ENCODE measurements at places on chromosomes 1 and 21. TPM values are rescaled to one million over a fixed set of nuclear protein-coding genes. Genes with fewer than 3 reads are reported as not detected.

DNA sequence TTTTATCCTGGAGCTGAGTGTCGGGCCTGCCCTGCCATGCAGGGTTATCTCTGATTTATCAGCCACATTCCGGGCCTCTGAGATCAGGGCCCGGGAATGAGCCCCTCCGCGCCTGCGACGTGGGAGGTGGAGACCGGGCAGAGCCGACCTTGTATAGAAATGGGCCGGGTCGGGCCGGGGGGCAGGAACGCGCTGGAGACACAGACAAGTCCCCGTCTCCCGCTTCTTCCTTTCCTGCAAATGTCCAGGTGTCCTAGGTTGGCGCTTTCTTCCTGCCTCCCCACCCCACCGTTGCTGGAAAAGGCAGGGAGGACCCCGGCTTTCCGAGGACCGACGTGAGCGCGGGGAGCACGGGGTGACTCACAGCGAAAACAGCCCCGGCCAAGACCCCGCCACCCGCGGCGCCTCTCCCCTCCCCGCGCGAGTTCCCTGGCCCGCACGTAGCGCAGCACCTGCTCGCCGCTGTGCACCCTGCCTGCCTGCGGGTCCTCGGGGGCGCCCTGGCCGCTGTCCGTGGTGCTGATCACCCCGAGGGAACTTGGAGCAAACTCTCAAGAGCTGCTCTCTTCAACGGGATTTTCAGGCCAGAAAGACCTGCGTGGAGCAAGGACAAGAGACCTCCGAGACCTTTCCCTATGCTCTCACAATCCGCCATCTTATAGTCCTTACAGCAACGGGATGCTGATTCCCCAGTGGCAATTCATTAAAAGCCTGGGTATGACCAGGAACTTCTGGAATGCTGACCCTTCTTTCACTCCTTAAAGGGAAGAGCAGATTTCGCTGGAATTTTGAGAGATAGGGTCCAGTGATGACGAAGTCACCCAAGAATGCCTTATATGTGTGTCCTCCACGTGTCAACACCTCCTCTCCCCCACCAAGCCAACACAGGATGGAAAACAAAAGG is 475 bp upstream of the NPPB start:
- DNase-seq, result peak; percentile 79

Gene SELP
- total RNA-seq, result 0.45 TPM

DNA sequence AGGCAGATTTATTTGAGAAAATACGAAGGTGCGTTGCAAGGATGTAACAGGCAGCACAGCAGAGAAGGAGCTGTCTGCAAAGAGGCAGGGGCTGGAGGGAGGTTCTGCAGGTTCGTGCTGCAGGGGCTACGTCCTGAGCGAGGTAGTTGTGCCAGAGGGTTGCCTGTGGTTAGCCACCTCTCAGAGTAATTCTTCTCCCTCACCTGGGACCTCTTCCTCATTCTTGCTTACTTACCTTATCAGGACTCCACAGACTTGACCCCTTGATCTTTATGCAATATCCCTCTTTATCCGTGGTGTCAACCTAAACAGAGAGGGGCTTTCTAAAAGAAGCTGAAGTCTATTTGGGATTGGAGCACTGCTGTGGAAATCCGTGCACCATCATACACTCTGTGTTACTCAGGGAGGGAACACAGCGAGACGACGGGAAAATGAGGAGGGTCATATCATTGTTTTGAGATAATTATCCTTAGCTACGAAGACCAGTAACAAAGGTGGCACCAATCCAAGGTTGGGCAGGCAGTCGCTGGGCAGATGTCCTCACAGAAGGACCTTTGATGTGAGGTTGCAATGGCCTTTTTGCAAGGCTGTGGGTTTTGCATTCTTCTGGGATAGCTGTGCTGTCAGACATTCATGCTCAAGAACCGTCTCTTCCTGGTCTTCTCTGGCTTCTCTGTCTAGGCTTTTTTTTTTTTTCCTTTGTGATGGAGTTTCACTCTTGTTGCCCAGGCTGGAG is 82.8 kb downstream of the WDR4 start:
- no peak for DNase-seq

Gene FCRL1
- not detected for total RNA-seq

- DNase-seq, result no peak
These were observed 17.2 kb upstream of the FOXO6 start for GRCh38 chr1:41343790-41344699.
